Testis (tissue), 5 donors: ENCODE measurements at places on chromosomes 2 and 18. TPM values are rescaled to one million over a fixed set of nuclear protein-coding genes. Genes with fewer than 3 reads are reported as not detected.
A peak's percentile ranks its signal among the peaks of the same experiment; 100 is the strongest.

PRKAG3 gene
- total RNA-seq: 0.25 TPM

PAIP2B gene
- 3.9 TPM for total RNA-seq

ATP5MC3 gene
- 82.9 TPM for total RNA-seq

CYTIP gene
- 8.5 TPM for total RNA-seq

ZNF396 gene
- total RNA-seq: 7.3 TPM

CFAP210 gene
- 12.6 TPM for total RNA-seq

RAD51AP2 gene
- total RNA-seq: 11.1 TPM

- no peak overlapping the region for H3K4me3 ChIP-seq
- no peak for DNase-seq
- H3K27ac ChIP-seq: no peak overlapping the region
- H3K36me3 ChIP-seq: no peaks in the 10 kb centered on the region
These were observed 5.5 kb downstream of the COLEC12 start for GRCh38 chr18:495017-495416.

GRCh38 chr2:101474731-101475384 is at the start of gene RFX8:
RFX8 (minus strand) TSS chr2:101475112; CDS start chr2:101466848, 8,264 bp downstream.
- H3K4me1 ChIP-seq: no peaks in the 10 kb centered on the region
- H3K4me3 ChIP-seq: peak within 1 kb of the TSS; percentile 59
- peak within 1 kb of the TSS; percentile 52 for H3K27ac ChIP-seq
- H3K36me3 ChIP-seq: no peaks in the 10 kb centered on the region
- H3K27me3 ChIP-seq: no peaks in the 10 kb centered on the region

DNA sequence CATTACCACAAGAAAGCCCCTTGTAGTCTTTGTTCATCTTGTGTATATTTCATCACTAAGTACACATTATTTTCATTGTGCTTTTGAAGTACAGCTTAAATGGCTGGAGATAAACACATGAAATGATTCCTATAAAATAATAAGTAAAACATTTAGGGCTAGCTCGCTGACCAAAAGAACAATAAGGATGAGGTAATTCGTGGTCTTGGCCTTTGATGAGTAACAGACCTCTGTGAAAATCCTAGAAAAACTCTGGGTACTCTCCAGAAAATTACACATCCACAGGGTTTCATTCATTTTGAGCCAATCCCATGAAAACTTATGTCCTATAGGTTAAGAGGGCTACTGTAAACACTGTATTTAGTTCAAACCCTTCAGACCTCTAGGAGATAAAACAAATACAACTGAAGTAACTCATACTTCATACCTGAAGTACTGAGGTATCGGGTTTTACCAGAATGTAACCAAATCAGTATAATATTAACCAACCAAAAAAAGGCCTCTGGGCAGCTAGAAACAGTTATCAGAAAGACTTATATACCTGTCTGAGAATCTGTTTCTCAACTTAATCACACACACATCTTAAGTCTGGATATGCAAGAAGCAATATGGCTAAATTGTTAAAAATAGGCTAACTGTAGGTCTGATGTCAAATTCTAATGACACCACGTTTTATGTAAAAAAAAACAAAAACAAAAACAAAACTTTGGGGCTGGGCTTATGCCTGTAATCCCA is 31.0 kb downstream of the CFAP36 start:
- H3K27me3 ChIP-seq: no peaks in the 10 kb centered on the region
- H3K36me3 ChIP-seq: no peaks in the 10 kb centered on the region
- no peak overlapping the region for H3K27ac ChIP-seq
- H3K4me3 ChIP-seq: no peak overlapping the region
- DNase-seq: no peak

DNA sequence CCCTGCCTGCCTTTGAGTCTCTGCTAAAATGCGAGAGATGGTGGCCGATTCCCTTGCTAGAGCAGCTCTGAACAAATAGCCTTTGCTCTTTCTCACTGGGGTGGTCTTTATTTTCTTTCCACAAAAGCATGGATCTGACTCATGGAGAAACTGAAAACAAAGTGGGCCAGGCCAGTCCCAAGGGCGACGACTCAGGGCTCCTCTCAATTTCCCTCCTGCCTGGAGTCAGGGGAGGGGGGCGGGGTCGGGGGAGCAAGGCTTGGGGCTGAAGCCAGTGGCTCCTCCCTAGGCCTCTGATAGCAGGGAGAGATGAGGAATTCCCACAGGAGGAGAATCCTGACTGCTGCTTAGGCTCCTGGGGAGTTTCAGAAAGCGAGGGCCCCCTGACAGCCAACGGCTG is 17.1 kb upstream of the IL1R2 start:
- H3K27me3 ChIP-seq: no peaks in the 10 kb centered on the region
- H3K36me3 ChIP-seq: no peaks in the 10 kb centered on the region
- no peak overlapping the region for H3K27ac ChIP-seq

DNA sequence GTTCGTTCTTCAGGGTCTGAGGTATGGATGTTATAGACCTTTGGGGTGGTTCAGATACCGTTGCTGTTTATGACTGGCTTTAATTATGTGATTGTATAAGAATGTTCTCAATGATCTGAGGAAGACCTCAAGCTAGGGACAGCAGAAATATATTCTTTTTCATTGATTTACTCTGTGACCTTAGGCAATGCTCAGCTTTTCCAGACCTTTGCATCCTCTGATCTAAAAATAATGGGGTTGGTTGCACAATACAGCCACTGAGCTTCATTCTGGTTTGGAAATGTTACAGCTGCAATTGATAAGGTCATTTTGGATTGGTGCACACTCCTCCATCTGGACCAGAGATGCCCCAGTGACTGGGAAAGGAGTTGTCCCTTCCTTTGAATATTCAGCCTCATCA is 17.2 kb upstream of the CABYR start:
- peaks cover 10% of the 10 kb centered on the region for H3K4me1 ChIP-seq
- no peak overlapping the region for H3K4me3 ChIP-seq
- no peak overlapping the region for H3K27ac ChIP-seq

- H3K27ac ChIP-seq: no peak overlapping the region
- H3K36me3 ChIP-seq: no peaks in the 10 kb centered on the region
- peak overlapping the region; percentile 34 for H3K4me3 ChIP-seq
- no peaks in the 10 kb centered on the region for H3K27me3 ChIP-seq
- peaks cover 5% of the 10 kb centered on the region for H3K4me1 ChIP-seq
- DNase-seq: peak; percentile 63
These were observed 81.1 kb upstream of the GLI2 start for GRCh38 chr2:120654381-120655134.
